SJSA1 (cell line): ENCODE measurements at places on chromosomes 2 and 18. TPM values are rescaled to one million over a fixed set of nuclear protein-coding genes. Genes with fewer than 3 reads are reported as not detected.

DNA sequence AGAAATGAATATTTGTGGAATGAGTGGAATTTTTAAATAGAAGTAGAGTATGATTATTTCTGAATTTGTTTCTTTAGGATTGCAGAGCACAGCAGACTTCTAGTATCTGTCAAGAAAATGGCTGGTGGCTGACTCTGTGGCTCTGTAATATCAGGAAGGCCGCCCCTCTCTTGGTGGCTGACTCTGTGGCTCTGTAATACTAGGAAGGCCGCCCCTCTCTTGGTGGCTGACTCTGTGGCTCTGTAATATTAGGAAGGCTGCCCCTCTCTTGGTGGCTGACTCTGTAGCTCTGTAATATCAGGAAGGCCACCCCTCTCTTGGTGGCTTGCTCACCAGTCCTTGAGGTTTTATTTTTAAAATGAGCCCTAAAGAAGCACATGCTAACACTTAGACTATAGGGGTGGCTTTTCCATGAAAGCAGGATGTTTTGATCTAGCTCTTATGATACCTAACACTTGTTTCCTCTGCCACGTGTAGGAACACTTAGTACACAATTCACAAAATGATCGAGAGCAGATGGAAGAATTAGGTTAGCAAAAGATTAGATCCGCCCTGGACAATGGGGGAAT lies 85.1 kb upstream of the TTC39C start:
- no peak for DNase-seq

GRCh38 chr2:170737821-170738220 lies 22.7 kb downstream of the SP5 start:
- no peak for DNase-seq

DNA sequence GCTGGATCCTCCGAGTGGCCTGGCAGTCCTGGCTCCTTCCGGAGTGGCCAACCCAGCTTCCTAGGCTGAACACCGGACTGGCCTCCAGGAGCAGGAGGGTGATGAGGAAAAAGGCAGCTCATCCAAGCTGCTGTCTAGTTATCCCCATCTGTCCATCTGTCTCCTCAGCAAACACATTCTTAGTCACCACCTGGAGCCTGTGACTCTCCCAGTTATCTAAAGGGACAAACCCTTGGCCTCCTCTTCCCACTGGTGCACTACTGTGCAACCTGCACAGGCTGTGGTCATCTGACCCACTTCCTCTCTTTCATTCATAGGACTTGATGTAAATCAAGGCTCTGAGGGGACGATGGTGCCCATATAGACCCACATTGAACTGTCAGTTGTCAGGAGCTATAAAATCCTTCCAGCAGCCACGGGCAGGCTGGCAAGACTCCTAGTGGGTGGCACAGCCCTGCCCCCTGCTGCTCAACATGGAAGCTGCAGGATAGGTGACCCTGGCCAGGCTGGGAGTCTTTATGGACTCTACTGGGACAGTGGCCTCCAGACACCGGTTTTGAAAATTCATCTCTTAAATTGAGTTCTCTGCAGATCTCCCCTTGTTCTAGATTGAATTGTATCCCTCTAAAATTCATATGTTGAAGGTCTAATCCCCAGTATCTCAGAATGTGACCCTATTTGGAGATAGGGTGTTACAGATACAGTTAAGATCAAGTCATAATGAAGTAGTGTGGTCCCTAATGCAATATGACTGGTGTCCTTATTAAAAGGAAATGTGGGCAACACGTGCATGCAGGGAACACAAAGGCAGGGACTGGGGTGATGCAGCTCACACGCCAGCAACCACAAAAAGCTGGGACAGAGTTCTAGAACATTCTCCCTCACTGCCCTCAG lies 29.3 kb upstream of the DUSP2 start:
- DNase-seq = peak; percentile 68

DNA sequence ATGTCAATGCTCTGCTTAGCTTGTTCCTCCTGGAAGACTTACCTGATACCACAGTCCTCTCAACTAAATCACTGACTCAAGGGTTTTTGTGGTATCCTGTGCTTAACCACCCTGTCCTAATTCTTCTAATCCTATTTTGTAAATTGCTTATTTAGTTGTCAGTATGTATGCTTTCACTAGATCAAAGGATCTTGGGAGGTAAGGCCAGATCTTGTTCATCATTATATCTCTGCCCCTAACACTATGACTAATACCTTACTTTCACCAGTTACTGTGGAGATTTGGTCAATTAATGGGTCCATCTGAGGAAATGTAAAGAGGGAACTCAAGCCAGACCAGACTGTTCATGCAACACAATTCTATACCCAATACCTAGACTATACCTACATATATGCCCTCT lies 203.2 kb downstream of the GULP1 start:
- DNase-seq = no peak

SPC25 gene
- 53.0 and 64.8 TPM in 2 replicates for total RNA-seq

DNA sequence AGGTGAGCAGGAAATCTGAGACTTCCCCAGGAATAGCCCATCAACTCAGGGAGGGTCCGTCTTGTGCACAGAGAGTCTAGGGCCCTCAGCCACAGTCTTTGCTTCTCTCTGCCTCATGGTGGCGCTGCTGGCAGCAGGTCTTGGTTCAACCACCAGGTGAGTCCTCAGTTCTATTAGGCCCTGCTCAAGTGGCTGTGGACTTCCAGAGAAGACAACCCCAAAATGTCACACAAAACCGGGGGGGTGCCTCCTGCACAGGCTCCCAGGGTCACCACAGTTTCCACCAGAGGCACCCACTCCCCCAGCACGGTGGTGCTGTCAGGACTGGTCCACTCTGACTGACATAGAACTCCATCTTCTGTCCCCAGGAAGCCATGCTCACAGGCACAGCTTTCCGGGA lies 2.4 kb upstream of the CHRNG start:
- DNase-seq = no peak

GPR55 gene
- 2.6 and 5.7 TPM in 2 replicates for total RNA-seq

TLX2 gene
- total RNA-seq = not detected in 2 replicates

- DNase-seq = no peak
These were observed 25.4 kb downstream of the KIF5C start for GRCh38 chr2:148900350-148900837.

NAGK gene
- total RNA-seq = 35.8 and 48.0 TPM in 2 replicates

DNA sequence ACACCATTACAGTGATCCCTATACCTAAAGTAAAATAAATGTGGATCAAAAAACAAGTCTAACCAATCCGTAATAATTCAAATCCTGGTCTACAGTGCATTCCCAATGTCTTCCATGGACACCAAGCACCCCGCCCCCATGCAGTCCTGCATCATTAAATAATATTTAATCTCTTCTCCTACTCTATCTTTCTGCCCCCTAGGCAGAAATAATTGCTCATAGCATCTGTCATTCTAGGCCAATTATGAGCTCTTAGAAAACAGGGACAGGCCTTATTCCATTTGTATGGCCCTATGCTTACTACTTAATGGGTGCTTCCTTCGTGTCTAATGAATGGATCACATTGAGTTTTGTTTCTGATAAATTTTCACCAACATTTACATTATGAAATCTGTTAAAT lies 66.4 kb downstream of the PAX3 start:
- no peak for DNase-seq

SERPINB3 gene
- total RNA-seq = not detected in 2 replicates

DNA sequence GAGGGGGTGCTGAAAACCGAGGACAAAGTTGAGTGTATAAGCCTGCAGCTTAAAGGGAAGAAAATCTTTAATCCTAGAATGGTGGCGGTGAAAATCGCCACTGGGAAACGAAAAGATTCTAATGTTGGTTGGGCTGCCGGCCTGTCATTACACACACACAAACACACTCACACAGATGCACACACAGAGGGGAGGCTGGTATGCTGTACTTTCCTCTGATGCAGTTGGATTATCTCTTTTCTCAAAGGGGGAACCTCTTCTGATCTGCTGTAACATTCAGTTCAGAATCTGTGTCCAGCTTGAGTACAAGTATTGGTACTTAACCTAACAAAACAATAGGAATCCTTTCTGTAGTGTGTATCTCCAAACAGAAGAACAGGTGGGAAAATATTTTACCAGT lies 39.0 kb downstream of the ANXA4 start:
- DNase-seq = no peak

- DNase-seq = no peak
These were observed 28.5 kb upstream of the DOCK10 start for GRCh38 chr2:225070811-225071210.

DNA sequence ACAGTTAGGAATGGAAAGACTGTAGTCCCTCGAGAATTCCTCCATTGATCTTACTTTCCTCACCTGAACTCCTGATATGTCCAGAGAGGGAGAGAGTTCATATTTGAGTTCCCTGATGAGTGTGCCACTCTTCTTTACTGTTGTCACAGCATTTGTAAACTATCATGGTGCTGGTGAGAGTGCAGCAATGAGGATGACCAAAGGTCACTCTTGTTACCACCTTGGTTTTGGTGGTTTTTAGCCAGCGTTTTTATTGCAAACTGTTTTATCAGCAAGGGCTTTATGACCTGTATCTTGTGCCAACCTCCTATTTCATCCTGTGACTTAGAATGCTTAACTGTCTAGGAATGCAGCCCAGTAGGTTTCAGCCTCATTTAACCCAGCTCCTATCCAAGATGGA lies 1062.5 kb downstream of the BCL11A start:
- no peak for DNase-seq

GRCh38 chr2:182715121-182715891 lies 751 bp upstream of the DNAJC10 start:
- no peak for DNase-seq

GPAT2 gene
- not detected in 2 replicates for total RNA-seq

TUBA3E gene
- total RNA-seq = not detected in 2 replicates

DNA sequence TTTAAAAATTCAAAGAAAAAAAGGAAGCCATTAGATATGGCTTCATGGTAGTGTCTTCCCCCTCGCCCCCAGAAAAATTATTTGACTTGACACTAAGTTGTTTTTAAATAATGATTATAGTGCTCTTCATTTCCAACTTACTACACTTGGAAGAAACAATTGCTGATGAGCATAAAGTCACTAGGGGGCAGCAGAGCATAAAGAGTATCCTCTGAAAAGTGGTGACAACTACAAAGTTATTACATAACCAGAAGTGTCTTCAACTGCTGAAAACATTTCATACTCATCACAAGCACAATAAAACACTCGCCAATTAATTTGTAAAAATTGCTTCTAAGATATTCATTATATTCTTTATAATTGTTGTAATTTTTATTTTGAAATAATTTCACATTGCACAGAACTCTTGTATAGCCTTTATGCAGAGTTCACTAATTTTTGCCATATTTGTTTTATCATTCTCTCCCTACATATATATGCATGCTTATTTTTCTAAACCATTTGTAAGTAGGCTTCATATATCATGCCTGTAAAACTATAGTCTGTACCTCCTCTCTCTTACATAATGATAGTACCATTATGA lies 54.9 kb downstream of the EXOC6B start:
- peak; percentile 62 for DNase-seq

CHCHD5 gene
- total RNA-seq = 4.9 and 14.2 TPM in 2 replicates

- DNase-seq = no peak
These were observed 255.9 kb upstream of the ERBB4 start for GRCh38 chr2:212794471-212794870.

MEP1B gene
- not detected in 2 replicates for total RNA-seq

DNA sequence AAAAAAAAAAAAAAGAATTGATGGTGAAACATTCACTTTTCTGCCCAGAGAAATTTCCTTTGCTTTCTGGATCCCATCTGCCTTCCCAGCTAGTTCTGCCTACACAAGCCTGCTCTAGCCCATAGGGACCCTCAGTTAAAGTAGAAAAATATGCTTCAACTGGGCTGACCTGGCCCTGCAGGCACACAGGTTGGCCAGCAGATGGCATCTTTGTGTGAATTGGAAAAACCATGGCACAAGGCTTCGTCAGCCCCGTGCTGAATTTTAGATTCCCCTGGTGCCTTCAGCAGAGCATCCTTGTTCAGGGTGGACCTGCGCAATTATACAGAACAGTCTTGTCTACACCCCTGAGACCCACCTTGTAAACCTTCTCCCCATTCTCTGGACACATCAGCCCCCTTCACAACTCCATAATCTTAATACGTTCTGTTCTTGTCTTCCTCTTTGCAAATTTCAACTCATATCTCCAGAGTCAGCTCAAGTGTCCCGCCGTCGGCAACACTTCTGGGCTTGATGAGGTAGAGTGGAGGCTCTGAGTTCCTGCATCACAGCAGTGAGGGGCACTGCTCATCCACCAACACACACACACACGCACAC lies 114.5 kb downstream of the INSIG2 start:
- peak; percentile 35 for DNase-seq

RAB6C gene
- total RNA-seq = not detected in 2 replicates

GRCh38 chr2:106277426-106277825 lies 83.3 kb upstream of the UXS1 start:
- no peak for DNase-seq

- DNase-seq = peak; percentile 11
These were observed 99.5 kb downstream of the DTNA start for GRCh38 chr18:34809451-34810072.

GRCh38 chr2:11993749-11994148 lies 247.3 kb downstream of the LPIN1 start:
- DNase-seq = no peak

KLHL30 gene
- total RNA-seq = 0.50 and 1.5 TPM in 2 replicates

CIB4 gene
- not detected in 2 replicates for total RNA-seq

- DNase-seq = no peak
These were observed 23.0 kb upstream of the ARHGEF4 start for GRCh38 chr2:130813722-130814121.

CYB5A gene
- 210 and 237 TPM in 2 replicates for total RNA-seq

MOGAT1 gene
- not detected in 2 replicates for total RNA-seq

DNA sequence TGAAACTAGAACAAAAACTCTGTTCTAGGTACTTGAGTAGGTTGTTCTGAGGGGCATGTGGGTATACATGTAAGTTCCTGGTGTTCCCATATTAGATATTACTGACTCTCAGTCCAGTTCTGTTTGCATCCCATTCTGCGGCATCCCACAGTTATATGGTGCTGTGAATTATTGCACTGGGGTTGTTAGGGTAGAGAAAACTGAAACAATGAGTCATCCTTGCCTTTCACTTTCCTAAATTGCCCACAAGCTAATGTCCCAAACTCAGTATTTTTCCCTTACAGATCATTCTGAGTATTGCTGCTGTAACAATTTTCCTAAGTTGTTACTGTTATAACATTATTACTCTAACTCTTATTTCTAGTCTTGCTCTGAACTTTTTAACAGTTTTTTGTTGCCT lies 3.0 kb downstream of the WDR75 start:
- DNase-seq = no peak

BOK gene
- total RNA-seq = 337 and 338 TPM in 2 replicates
